CD4-positive, alpha-beta T cell treated with Interleukin-17A for 4 hours (primary cell): ENCODE measurements at places on chromosomes 7 and 10.

GRCh38 chr10:125928928-125929585 lies 32.7 kb downstream of the FANK1 start:
- DNase-seq: no peak

DNA sequence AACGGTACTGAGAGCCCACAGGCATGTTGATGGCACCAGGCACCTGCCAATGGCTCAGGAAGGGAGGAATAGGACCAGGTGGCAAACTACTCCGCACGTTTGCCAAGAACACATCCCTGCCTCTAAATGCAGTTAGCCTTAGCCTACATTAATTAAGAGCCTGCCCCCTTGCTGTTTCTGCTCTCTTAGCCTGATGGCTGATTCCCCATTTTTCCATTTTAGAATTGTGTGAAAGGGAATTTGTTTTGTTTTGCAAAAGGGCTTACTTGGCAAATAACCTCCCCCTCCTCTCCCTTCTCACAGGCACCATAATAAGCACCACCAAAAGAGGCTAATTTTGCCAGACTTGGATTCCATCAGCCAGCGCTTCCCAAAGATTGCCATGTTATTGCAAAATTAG lies 1203.2 kb downstream of the SORCS3 start:
- no peak for DNase-seq

DNA sequence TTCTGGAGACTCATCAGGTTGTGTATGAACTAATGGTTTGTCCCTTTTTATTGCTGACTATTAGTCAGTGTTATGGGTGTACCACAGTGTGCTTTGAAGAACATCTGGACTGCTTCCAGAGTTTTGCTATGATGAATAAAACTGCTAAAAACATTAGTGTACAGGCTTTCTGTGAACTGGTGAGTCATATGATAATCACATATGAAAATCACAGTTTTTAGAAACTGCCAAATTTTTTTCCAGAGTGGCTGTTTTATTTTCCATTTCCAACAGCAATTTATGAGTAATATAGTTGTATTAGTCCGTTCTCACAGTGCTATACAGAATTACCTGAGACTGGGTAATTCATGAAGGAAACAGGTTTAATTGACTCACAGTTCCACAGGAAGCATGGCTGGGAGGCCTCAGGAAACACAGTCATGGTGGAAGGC lies 281.2 kb upstream of the VSTM2A start:
- DNase-seq: no peak

- DNase-seq: no peak
These were observed at the start of gene GPER1 for GRCh38 chr7:1087952-1088920. Gene GPER1, plus strand, starts transcription at chr7:1088113. Its CDS starts 3,616 bp downstream, at chr7:1091729.

- DNase-seq: peak; percentile 24
These were observed 46.8 kb downstream of the HIPK2 start for GRCh38 chr7:139730746-139731612.

GRCh38 chr7:66452165-66452564 lies 176.5 kb upstream of the KCTD7 start:
- DNase-seq: no peak

DNA sequence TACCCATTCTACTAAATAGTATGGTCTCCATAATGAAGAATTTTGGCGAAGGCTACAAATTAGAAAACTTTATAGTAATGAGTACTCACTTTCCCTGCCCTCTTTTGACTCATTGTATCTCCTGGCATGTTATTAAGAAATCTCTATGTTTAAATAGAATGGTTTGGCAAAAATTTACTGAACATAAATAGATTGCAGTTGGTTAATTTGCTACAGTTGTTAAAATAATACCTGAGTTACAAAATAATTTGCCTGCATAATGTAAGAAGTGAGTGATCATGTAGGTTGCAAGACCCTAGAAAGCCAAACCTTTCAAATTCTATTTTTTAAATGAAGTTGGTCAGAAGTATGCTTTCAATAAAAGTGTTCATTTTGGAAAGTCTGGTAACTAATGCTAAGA lies 176.8 kb upstream of the AHR start:
- DNase-seq: no peak
